ENCODE measurements at places on chromosomes 5 and 9.

GRCh38 chr9:129102791-129103594 lies 7.6 kb downstream of the CRAT start:
- peak; percentile 25 for DNase-seq

GRCh38 chr5:117731446-117731845 lies 1156.8 kb upstream of the SEMA6A start:
- DNase-seq = no peak

DNA sequence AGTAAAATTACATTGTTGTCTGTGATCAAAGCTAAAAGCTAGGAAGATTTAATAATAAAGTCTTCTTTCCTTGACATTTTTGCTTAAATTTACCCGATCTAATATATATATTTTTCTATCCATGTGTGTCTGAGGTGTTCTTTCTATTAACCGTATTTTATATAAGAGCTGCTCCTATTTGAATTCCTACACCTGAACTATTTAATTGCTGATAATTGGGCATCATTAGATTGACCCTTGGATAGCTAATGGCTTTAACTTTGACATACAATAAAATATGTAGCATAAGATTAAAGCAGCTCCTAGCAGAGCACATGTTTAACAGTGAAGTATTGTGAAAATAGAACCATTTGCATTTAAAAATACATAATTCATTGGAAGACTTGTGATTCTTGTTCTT lies 792.7 kb downstream of the MAT2B start:
- no peak for DNase-seq

DNA sequence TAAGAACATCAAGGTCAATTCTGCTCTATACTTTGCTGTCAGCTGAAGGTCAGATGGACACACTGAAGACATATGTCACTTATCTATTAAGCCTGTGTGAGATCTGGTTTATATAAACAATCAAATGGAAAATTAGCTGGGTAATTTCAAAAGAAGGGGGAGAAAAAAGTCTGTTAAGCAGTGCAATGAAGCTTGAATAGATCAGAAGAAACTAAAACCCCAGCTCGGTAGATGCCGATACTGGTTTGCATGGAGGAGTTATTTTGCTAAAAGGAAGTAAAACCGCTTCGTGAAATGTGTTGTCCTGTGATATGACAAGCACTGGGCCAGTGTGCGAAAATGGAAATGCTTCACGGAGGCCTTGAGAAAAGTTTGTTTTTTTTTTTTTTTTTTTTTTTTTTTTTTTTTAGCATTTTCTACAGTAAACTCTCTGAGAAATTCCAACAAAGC lies 148.8 kb downstream of the MEF2C start:
- DNase-seq = no peak

- no peak for DNase-seq
Observed at GRCh38 chr5:71861682-71862081, 142.6 kb downstream of the CARTPT start.

- no peak for DNase-seq
Observed at GRCh38 chr5:179313849-179314521, 31.3 kb downstream of the ADAMTS2 start.

DNA sequence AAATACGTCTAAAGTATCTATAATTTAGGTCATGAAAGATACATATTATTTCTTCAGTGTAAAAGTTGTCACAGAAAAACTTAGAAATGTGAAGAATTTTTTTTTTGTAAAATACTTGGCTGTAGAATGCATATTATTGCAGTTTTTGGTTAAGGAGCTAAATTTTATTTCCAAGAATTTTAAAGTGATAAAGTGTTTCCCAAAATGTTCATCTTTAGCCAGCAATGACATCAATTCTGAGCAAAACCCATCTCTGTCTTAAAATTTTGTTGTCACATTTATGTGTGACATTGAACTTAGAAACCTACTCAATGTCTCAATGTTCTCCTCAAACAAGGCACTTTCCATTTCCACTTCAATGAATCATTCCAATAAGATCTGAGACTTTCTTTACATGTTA lies 47.8 kb upstream of the RPS23 start:
- DNase-seq = no peak

DNA sequence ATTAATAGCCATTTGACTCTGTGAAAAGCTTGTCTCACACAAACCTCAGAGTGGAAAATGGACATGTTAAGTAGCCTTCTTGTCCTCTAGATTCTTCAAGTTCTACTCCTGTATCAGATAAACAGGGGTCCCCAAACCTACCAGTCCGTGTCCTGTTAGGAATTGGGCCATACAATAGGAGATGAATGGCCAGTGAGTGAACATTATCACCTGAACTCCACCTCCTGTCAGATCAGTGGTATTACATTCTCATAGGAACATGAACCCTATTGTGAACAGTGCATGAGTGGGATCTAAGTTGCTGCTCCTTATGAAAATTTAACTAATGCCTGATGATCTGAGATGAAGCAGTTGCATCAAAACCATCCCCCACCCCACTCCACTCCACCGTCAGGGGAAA lies 136.3 kb downstream of the TMEM232 start:
- no peak for DNase-seq

- no peak for DNase-seq
Observed at GRCh38 chr9:97430316-97431043, 18.6 kb downstream of the TDRD7 start.

DNA sequence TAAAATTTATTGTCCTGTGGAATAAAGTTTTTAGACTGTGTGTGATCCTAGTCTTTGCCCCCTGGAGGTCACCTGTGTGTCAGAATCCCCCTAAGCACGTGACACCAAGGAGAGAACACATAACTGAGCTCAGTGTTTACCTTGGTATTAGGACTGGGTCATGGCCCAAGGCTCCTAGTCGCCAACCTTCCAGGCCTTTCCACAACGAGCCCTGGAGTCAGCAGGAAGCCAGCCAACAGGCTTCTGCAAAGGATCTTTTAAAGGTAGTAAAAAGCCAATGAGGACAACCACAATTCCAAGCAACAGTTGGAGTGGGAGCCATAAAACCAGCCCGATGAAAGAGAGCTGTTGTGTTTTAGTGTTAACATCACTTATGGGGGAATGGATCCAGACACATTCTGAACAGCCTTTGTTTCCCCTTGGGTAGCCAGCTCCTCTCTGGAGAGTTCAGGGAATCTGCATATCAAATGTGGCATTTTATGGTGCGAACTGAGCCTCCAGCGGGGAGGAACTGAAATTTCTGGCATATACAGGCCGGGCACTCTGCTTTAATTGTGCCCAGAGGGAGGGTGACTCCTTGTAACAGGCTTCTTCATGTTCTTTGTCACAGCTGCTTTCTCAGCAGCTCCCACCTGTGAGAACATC lies 239.9 kb downstream of the FSTL4 start:
- no peak for DNase-seq

GRCh38 chr5:155017610-155018009 lies 4.1 kb downstream of the KIF4B start:
- no peak for DNase-seq

DNA sequence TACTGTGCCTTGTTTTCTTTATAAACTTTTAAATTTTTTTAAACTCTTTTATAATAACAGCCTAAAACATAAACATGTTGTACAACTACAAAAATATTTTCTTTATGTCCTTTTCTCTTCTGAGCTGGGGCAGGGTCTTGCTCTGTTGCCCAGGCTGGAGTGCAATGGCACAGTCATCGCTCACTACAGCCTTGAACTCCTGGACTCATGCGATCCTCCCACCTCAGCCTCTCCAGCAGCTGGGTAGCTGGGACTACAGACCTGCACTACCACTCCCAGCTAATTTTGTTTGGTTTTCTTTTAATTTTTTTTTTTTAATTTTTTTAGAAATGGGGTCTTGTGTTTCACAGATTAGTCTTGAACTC lies 31.5 kb downstream of the TTC1 start:
- no peak for DNase-seq

DNA sequence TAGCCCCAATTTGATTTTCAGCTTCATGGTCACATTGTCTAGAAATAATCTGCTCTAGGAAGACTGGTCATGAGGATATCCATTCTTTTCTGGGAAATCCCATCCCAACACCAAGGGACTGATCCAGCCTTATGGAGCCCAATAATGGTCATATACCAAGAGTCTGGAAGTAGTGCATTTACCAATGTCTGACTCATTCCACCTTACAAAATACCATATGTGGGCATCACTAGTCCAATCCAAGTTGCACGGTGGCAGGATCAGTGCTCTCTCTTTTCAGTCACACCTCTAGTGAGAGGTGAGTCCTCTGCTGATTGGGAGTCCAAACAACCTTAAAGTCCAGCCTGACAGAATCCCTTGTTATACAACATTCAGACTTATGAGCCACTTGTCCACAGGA lies 73.7 kb downstream of the FEM1C start:
- DNase-seq = no peak

DNA sequence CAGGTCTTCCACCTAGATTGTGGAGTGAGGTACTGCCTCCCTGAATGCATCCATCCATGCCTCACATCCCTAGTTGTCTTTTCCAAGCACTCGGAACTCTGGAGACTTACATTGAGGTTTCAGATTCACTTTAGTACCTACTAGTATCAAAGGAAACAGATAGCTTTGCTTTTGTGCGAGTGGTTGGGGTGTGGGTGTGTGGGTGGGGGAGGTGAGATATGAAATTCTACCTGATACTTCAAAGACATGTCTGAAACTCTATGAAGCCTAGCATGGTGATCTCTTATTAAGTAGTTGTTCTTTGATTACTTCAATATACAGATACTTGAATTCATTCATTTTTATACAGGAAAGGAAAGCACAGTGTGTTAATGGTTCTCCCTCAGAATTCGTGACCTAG lies 64.4 kb downstream of the MCCC2 start:
- peak; percentile 40 for DNase-seq

GRCh38 chr5:38404667-38405276 lies 146.4 kb downstream of the EGFLAM start:
- DNase-seq = no peak

- no peak for DNase-seq
Observed at GRCh38 chr5:108940506-108940905, 192.8 kb downstream of the FER start.

DNA sequence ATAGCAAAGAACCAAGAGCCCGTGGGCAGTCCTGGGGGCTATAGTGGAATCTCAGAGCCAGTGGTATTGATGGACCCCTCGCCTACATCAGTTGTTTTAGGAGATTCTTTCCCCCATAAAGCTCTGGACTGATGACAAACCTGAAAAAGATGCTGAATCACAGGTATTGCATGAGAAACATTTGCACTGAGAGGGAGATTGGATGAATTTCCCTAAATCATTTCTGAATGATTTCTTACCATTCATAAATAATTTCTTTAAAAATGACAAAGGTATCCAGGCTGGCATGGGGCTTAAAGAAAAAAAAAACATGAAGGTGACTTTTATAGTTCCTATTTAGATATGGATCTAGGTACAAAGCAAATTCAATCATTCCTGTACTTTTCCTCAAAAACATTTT lies 54.0 kb upstream of the SLIT3 start:
- no peak for DNase-seq

GRCh38 chr5:124698770-124699169 lies 47.7 kb downstream of the ZNF608 start:
- no peak for DNase-seq

DNA sequence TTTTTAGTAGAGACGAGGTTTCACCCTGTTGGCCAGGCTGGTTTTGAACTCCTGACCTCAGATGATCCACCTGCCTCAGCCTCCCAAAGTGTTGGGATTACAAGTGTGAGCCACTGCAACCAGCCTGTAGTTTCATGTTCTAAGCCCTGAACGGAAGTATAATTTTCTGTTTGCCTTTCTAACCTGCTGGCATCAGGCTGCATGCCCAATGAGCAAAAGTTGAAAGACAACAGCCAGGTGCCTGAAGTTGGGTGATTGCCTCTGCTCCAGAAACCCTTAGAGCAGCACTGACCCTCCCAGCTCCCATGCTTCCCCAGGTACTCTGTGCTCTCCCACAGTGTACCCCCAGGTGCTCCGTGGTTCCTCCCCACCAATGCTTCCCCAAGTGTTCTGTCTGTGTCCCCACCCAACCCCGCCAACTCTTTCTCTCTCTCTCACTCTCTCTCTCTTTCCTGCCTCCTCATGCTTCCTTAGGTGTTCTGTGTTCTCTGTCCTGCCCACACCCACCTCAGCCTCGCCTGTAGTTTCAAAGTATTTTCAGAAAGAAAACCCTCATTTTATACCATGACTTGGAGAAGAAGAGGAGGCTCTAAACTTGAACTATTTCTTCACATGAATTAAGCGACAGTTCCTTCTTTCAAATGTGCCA lies 145.3 kb downstream of the SNCAIP start:
- no peak for DNase-seq

DNA sequence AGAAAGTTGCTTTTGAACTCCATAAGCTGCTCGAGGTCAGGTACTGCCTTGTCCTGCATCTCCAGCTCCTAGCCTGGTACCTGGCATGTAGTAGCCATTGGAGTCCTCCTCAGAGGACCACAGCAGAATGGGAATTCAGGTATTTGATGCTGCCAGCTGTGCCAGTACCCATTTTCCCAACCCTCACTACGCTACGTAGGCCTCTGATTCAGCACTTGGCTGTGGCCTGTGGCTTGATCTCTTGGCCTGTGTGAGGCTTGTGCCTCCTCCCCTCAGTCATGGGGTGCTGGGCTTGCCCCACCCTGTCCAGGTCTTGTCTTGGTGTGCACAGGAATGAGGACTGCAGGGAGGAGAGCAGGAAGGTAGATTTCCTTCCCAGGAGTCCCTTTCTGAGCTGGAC lies 11.8 kb downstream of the OTULIN start:
- peak; percentile 41 for DNase-seq

- DNase-seq = no peak
Observed at GRCh38 chr9:87698069-87698809, 27.7 kb upstream of the CTSL start.

GRCh38 chr9:118532592-118532991 lies 828.4 kb downstream of the TLR4 start:
- no peak for DNase-seq

DNA sequence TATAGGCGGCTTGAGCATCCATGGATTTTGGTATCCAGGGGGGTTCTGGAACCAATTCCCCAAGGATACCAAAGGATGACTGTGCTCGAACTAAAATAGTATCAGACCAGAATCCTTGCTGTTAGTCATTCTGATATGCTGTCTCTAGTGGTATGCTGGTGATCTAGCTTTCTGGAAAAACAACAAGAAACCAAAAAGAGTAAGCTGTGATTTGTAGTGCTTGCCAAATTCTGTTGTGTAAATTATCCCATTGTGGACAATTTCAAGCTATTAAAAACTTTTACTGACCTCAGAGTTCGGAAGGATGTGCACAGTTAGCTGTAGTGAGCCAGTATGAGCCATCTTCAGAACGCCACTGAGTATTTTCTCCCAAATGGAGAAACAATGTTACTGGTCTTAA lies 99.0 kb upstream of the FBN2 start:
- no peak for DNase-seq

DNA sequence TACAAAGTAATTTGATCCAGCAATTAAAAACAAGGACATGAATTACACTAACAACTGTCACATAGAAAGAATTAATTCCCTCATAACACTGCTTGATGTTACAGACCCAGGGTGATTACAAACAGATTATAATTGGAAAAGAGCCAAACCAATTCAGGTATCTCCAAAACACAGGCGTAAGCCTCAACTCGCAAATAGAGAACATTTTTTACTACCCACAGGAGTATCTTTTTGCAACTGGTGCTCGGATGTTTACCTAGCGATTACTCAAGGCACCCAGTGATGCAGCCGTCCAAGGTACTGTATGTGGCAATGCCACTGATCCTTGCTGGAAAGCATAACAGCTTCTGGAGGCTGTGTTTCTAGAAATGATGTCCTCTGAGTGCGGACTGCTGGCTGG lies 386.1 kb upstream of the KIF2A start:
- no peak for DNase-seq
